ENCODE measurements at places on chromosomes 2 and 18.

DNA sequence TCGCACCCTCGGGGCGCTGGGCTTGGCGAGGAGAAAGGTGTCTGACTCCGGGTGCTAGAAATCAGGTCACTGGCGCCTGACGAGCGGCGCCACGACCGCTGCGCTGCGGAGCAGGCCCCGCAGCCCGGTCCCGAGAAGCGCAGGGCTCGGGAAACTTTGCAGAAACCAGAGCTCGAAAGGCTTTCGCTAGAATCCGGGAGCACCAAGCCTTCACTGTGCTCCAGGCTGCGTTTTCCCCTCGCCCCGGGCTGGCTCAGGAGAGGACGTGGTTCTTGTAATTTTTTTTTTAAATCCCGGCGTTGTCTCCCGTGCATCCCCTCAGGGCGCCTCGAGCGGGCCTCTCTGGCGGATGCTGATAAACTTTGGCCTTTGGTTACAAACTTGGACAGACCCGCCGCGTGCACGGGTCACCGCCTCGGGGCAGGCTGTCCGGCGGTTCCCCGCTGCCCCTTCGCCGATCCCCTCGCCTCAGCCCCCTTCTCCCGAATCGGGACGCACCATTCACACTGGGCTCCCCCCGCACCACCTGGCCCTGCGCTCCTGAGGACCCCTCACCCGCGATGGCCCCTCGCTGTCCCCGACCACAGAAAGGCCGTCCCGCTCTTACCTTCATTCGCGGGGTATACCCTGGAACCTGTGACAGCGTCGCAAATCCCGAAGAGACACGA is 419 bp downstream of the EPHA4 start:
- peak; percentile 51 for DNase-seq

- no peak for DNase-seq
Measured at GRCh38 chr2:197925976-197926375, 121.6 kb downstream of the PLCL1 start.

GRCh38 chr2:170815311-170815710 is 1.4 kb upstream of the GAD1 start:
- no peak for DNase-seq

DNA sequence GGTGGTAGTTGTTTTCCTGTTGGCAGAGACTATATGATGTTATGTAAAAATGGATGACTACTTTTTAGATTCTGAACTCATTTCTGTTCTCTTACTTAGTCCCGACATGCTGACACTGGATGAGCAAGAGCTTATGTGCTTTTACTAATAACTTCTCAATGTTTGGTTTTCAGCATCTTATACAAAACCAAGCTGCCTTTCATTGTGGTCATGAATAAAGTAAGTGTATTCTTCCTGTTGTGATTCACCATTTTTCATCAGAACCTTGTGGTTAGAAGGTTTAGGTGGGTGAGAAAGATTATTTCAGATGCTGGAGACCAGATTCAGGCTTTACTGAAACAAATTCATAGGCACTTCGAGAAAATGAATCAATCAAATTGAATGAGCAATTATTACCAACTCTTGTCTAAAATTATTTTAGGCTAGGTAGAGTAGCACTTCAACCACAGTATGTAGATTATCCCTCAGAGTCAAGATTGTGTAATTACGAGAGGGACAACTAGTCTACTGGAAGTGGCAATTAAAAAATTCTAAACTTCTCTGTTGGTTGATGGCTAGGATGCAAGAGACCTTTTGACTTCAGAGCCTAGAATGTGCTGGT is 9.3 kb downstream of the GPN1 start:
- no peak for DNase-seq

- no peak for DNase-seq
Measured at GRCh38 chr2:200852605-200853004, 11.9 kb downstream of the CLK1 start.

GRCh38 chr2:155099784-155100183 is 401.3 kb downstream of the KCNJ3 start:
- no peak for DNase-seq

DNA sequence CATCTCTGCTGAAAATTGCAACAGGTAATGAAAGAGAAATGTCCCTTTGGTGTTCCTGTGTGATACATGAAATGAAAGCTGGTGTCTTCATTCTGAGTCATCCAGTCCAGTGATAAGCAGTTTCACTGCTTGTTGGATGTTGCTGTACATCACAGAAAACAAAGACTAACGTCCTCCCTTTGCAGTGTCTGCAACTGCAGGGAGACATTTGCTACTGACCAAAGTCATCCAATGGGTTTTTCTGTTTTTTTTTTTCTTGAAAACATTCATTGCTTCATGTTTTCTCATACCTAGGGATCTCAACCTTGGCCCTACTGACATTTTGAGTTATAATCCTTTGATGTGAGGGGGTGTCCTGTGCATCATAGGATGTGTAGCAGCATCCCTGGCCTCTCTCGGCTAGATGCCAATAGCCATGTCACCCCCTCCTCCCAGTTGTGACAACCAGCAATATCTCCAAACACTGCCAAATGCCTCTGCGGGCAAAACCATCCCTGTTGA is 63.6 kb upstream of the FZD5 start:
- DNase-seq, result no peak

DNA sequence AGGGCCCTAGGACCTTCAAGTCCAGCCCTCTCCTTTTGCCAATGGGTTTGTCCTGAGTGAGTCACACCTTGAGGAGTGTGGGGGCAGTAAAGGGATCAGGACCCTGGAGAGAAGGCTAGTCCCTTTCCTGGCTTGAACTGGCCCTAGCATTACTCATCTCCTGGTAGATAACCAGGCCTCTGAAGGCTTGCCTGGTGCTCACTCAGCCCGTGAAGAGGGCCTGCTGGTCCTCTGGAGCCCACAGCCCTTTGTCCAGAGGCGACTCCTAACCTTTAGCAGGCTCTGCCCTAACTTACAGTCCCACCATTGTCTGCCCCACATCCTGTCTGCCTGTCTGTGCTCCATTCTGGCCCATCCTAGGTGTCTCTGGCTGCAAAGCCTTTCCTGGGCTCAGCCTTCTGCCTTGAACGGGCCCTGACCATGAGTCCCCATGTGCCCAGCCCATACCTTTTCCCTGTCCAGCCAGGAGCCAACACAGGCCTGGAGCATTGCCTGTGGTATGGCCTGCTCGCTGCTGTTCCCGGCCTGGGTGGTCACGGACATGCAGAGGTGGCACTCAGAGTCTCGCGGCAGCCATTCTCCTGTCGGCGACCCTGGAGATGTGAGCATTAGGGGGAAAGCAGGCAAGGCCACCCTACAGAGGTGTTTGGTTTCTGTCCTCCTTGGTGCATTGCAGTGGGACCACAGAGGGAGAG is 5.0 kb downstream of the SFTPB start:
- DNase-seq, result no peak

DNA sequence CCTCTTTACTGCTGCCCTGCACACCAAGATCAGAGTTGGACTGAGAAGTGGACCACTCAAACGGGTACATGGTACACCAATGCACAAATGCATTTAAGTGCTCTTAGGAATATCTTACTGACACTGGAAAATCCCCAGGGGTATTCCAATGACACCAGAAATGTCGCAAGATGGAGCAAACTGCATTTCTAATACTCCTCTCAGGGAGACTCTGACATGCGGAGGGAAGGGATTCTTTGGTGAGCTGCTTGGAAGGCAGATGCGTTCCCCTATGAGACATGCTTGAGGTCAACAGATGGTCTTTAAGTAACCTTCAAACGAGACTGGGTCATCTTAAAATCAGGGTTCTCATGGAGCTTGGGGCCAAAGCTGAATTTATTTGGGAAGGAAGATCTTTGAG is 521.8 kb upstream of the TCF4 start:
- DNase-seq, result no peak
